ENCODE measurements at places on chromosomes 13 and 19.

DNA sequence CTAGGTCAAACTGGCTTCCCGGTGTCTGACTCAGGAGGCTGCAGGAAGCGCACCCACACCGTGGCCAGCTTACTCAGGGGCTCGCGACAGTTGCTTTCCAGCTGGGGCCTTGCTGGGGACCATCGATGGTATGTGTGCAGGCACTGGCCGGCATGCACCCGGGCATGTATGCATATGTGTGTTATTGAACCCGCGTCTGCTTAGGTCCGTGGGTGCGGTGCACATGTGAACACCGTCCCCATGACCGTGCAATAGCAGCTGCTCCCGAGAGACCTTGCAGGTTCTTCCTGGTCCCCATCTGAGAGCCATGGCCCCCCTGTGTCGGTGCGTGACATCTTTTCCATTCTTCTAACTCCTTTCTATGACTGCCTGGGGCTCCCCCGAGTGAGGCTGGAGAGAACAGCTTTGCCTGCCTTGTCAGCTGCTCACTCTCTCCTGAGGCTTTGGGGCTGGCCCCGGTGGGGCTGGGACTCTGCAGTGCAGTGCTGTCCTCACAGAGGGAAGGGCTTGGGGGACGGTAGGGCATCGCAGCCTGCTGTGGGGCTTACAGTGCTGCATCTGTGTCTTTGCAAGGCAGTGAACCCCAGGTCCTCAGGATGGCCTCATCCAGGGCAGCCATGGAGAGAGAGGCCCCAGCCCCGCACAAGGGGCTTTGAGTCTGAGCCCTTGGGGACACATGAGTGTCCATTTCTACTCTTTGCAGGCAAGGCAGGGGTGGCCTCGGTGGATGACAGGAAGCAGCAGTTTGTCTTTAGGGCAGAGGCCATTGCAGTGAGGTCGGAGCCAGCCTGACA is 65.1 kb downstream of the CHST8 start:
- no peak for DNase-seq

DNA sequence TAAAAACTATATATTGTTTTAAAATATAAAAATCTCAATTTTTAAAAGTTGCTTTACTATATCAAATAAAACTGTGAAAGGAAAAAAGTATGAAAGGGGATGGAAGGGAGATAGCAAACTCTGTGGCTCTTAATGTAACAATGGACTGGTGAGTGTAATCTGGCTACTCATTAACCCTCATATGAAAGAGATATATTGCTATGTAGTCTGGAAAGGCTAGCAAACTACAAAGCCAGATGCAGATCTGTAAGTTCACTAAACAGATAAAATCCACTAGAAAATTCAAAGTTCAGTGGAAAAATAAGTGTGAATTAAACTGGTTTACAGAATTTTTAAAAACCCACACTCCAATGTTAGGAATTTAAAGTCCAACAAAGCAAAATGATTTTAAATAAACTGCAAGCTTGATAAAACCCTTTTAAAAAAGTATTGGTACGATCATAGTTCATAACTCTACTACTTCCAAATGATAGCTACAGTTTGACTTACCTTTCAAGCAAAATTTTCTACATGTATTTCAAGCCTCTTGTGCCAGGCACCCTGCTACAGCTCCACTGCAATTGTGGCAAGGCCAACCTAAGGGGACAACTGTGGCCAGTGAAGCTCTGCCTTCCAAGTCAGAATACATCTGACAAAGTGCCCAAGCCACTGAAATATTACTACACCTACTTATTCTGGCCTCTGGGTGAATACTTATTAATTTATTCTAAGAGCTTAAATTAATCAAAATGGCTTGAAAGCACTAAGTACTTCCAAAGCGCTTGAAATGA is 647 bp upstream of the ELF1 start:
- DNase-seq, result peak; percentile 45

DNA sequence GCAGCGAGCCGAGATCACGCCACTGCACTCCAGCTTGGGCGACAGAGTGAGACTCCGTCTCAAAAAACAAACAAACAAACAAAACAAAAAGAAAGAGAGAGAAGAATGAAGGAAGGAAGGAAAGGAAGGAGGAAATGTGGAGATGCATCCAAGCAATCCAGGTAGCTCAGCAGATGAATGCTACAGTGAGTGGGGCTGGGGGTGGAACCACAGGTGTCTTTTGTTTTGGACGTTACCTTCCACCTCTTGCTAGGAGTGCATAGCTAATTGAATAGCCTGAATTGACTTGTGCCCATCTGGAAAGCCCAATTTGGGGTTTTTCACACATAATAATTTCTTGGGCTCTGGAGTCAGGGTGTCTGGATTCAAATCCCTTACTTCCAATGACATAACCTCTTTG is 66.0 kb upstream of the GTF3A start:
- no peak for DNase-seq

- no peak for DNase-seq
Measured at GRCh38 chr13:99403458-99403971, 96.3 kb upstream of the GPR183 start.

DNA sequence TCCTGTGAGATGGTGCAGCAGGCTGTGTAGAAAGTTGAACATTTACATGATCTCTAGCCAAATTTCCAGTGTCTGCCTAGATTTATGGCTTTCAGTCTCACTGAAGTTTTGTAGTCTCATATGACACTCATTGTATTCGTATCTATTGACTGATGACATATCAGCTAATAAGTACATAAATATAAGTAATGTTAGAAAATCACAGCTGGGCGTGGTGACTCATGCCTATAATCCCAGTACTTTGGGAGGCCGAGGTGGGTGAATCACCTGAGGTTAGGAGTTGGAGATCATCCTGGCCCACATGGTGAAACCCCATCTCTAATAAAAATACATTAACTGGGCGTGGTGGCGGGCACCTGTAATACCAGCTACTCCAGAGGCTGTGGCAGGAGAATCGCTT is 54.7 kb upstream of the HTR2A start:
- no peak for DNase-seq

- no peak for DNase-seq
Measured at GRCh38 chr19:6108721-6109633, 1.3 kb downstream of the RFX2 start.

- no peak for DNase-seq
Measured at GRCh38 chr19:7734220-7735203, 2.6 kb upstream of the CLEC4G start.

GRCh38 chr19:53808710-53809125 is 15.4 kb downstream of the NLRP12 start:
- DNase-seq, result peak; percentile 51

GRCh38 chr13:113776231-113777125 is 17.5 kb downstream of the TMEM255B start:
- no peak for DNase-seq

- DNase-seq, result no peak
Measured at GRCh38 chr13:34587576-34587975, 354.5 kb upstream of the NBEA start.

GRCh38 chr13:24135674-24136300 is 24.7 kb upstream of the SPATA13 start:
- no peak for DNase-seq

- DNase-seq, result no peak
Measured at GRCh38 chr13:98536729-98537128, 40.2 kb downstream of the STK24 start.

DNA sequence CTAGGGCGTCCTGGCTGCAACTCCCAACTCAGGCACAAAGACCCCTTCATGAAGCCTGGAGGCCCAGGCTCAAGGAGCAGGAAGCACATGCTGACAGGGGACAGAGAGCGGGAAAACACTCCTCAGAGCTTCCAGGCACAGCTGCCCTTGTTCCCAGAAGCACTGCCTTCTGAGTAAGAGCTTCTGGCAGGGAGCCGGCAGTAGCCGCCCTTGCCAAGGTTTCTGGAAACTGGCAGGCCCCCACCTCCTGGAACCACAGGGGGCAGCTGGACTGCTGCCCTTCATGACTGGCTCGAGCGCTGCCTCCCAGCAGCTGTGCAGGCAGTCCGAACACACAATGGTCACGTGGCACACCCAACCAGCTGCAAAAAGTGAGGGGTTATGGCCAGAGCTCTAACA is 33.6 kb upstream of the EPHX3 start:
- DNase-seq, result no peak

DNA sequence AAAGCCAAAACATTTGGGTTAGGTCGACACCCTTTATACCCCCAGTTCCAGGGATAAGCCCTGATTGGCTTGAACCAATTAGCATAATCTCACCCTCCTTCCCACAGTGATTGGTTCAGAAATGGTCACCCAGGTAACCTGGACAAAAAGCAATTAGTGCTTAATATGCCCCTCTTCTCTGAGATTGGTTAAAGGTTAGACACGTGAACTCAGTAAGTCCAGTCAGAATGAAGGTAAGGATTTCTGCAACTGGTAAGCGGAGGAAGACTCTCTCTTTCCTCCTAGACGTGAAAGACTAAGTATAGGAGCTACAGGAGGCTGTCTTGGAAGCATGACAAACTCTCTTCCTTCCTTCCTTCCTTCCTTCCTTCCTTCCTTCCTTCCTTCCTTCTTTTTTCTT is 1.3 kb upstream of the PNMA8C start:
- DNase-seq, result no peak

DNA sequence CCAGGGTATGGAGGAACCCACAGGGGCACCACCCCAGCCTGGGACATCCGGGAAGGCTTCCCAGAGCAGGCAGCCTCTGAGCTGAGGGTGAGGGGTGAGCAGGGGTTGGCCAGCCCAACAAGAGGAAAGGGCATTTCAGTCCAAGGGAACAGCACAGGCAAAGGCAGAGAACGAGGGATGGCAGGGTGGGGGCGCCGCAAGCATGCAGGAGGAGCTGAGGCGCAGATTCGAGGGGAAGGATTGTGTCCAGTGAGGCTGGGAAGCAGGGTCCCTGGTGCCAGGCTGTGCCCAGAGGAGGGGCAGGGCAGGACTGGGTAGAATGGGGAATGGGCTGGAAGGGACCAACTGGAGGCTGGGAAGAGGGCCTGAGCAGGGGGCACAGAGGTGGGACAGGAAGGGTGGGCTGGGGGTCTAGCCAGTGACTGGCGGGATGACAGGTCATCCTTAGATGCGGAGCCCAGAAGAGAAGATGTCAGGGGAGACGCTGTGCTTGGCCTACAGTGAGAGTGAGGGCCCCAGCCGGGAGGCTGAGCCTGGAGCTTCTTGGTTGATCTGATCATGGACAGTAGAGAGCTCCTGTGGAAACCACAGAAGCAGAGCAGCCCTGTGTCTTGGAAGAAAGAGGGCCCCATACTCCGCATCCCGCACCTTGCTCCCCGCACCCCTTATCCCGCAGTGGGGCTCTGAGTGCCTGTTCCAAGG is 13.6 kb downstream of the EMP3 start:
- no peak for DNase-seq

DNA sequence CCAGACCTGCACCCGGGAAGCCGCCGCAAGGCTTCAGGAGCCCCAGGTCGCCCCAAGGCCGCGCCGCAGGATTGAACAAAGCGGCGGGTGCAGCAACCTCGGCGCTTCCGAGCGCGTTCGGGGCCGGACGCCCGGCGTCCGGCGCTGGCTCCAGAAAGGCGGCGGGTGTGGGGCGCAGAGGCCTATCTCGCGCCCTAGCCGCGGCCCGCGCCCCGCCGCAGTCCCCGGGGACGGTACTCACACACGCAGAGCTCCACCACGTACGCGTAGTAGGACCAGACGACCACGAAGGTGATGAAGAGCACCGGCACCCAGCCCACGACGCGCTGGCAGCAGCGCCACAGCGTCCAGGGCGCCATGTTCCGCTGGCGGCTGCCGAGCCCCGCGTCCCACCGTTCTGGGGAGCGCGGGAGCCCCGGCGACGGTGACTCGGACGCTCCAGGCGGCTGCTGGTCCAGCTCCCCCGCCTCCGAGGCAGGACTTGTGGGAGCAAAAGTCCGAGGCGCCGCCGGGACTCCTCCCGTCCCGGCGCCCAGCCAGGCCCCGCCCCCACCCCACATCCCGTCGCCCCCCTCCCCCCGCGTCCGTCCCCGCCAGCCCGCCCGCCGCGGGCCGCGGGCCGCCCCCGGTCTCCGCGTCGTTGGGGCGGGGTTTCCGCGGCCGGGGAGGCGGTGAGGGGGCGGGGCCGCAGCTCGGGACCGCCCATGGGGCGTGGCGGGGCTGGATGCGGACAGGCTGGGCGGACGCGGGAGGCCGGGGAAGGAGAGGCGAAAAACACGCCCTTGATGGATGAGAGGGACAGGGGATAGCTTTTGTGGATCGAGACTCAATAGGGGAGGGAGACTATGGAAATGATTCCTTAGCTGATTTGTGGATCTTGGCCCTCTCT is at the start of gene ZDHHC20:
ZDHHC20 (minus strand) TSS at position 491 of the 889 bp plus-strand sequence; CDS start at position 359, 132 bp downstream.
- peak; percentile 84 for DNase-seq

- peak; percentile 20 for DNase-seq
Measured at GRCh38 chr19:36215276-36216123, 594 bp downstream of the ZNF146 start.

GRCh38 chr13:109773276-109773675 is 13.1 kb downstream of the IRS2 start:
- DNase-seq, result no peak

GRCh38 chr19:40601134-40601974 is at the start of gene LTBP4:
Gene LTBP4, plus strand, starts transcription at chr19:40601369. Its CDS starts 19 bp downstream, at chr19:40601388.
- DNase-seq, result no peak

DNA sequence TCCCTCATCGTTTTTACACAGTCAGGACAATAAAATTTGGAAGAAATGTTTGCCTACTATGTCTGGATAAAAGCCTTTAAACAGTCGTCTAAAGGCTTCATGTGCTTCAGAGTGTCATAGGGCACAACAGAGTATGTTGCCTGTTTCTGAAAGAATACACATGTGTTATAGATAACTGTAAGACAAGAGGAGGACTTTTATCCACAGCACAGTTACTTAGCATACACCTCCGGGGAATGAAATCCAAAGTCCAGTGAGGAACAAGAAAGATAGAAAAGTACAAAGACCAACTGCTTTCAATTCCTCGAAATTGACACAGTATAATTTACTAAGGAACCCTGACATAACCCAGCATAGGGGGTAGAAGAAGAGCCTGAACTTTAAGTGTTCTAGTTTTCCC is 835.6 kb downstream of the PCDH17 start:
- DNase-seq, result no peak

GRCh38 chr13:70864731-70865130 is 756.5 kb upstream of the KLHL1 start:
- no peak for DNase-seq

- no peak for DNase-seq
Measured at GRCh38 chr19:2421581-2422306, 5.6 kb downstream of the TIMM13 start.

DNA sequence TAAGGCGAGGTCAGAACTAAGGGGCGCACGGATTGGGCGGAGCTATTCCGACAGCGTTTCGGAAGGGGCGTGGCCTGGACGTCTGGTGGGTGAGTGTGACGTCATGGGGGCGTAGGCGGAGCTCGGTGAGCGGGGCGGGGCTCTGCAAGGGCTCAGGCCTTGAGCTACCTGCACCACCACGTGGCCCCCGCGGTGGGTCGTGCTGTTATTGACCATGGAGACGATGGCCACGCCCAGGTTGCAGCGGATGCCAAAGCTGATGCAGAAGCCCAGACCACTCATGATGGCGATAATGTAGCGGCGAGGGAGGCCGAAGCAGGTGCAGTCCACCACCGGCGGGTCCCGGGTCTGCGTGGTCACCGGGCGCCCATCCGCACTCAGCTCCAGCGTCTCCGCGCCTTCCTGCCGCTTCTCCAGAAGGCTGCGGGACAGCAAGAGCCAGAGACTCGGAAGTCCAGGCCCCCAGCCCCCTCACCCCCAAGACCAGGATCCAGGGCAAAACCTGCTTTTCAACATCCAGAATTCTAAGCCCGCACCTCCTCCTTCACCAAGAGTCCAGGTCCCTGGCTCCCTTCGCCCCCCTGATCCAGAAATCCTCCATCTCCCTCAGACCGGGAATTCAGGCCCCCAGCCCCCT is 4.8 kb downstream of the SLC17A7 start:
- DNase-seq, result peak; percentile 67
